Lung microvascular endothelial cell (primary cell): ENCODE measurements at places on chromosomes 2 and 18. TPM values are rescaled to one million over a fixed set of nuclear protein-coding genes. Genes with fewer than 3 reads are reported as not detected.

DNA sequence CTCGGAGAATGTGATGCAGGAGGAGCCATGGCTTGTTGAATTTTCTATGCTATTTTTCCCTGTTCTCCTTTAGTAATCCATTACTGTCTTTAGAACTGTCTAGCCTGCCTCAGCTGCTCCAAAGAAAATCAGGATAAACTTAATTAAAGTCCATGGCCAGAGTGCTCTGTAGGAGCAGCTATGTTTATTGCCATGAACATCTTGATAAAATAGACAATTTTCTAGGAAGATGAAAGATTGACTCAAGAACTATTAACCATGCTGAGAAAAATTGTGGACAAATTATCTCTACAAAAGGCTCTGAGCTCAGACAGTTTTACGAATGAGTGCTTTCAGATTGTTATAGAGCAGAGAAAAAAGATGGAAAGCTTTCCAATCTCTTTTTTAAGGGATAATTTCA is 193.0 kb downstream of the TTC32 start:
- no peak for DNase-seq

DNA sequence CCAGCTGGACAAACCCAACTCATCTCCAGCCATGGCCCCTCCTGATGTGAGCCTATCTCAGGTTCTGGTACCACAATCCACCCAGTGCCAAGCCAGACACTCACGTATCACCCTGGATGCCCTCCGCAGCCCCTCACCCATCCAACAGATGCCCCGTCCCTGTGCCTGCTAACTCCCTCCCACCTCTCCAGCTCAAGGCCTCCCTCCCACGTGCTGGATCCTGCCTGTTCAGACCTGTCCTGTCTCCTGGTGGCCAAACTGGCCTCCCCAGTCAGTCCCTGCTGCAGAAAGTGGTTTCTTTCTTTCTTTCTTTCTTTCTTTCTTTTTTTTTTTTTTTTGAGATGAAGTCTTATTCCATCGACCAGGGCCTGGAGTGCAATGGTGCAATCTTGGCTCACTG is 86.2 kb downstream of the RRM2 start:
- no peak for DNase-seq

DNA sequence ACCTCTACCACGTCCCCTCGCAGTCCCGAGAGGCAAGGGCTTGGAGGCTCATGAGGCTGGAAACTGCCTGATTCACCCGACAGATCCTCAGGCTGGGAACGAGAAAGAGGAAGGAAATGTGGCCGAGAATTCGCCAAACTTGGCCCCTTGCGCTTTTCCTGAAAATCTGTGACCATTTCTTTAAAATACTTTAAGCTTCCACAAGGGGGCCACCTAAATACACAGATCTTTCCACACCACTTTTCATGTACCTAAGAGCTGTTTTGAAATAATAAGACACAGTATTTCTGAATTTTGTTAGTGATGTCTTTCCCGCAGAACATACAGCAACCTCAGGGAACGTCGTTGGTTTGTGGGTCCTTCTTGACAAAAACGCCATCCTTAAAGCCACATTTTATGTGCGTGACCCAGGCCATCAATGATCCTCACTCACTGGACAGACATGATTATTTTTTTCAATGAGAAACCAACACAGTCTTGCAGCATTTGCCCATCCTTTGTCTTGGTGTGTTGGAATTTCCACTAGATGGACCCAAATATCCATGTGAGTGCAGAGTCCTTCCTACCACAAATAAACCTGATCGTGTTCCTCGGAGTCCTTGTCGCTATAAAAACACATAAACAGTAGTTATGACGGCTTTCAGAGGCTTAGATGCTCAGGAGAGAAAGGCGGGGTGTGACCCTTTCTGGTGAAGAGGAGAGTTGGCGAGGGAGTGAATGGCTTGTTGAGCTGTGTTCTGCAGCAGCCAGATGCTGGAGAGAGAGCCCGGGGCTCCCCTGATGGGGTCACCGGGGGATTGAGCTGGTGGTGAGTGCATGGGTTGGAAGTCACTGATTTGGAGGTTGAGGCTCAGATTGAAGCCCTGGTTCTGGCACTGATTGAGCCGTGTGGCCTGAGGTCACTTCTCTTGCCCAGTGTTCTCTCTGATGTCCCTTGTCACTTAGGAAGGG is 25.0 kb downstream of the DCDC2C start:
- peak; percentile 60 for DNase-seq

DNA sequence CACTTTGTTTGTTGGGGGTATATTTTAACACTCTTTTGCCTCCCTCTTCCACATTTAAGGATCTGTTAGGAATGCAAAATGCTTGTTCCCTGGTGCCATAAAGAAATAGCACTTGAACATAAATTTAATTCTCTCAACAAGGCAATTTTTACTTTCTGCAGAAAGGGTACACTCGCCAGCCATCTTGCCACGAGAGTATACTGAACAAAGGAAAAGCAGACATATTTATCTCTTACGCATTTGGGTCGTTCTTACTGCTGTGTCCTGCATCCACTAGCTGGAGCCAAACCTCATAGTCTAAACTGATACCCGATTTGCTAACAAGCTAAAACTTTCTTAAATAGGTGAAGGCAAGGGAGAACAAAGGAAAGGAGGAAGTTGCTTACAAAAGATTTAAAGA is 129.5 kb downstream of the B3GNT2 start:
- DNase-seq = no peak

GRCh38 chr2:36800381-36800780 is 103.9 kb downstream of the VIT start:
- no peak for DNase-seq

- DNase-seq = no peak
Observed at GRCh38 chr2:16035747-16036745, 95.7 kb downstream of the MYCN start.

DNA sequence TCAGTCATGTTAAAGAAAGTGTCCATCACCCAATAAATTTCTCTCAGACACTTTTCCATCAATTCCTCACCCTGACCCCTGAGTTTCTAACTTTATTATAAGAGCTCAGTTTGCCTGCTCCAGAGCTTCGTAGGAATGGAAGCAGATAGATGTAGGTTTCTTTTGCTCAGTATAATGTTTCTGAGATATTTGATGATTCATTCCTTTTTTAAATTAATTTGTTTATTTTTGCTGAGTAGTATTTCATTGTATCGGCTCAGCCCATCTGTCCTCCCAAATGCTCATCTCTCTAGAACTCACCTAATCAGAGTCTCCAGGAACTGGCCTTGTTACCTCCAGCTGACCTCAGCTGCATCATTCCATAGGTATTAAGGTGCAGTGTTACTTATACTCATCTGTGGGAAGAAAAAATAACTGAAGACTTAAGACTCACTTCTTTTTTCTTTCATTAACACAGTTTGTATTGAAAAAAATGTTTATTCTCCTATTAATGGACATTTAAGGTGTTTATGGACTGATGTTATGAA is 11.9 kb upstream of the BCL2L11 start:
- no peak for DNase-seq

DNA sequence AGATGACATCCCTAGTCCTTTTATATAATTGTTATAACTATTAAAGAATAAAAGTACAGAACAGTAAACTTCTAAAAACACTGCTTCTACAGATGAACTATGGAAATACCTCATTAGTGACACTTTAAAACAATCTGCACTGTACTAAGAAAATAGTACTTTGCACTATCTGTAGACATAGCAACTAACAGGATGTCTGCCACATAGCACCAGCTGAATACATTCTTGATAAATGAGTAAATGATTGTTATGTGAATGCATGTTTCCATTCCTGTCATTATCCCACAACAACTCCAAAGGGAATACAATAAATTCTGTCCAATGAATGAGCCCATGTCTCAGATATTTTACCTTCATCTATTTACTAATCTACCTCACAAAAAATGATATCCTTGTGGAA is 115.3 kb upstream of the SLC35G4 start:
- DNase-seq = peak; percentile 54

- no peak for DNase-seq
Observed at GRCh38 chr2:184906709-184907108, 308.4 kb downstream of the ZNF804A start.

- no peak for DNase-seq
Observed at GRCh38 chr18:55998071-55998522, 410.1 kb upstream of the TCF4 start.

DNA sequence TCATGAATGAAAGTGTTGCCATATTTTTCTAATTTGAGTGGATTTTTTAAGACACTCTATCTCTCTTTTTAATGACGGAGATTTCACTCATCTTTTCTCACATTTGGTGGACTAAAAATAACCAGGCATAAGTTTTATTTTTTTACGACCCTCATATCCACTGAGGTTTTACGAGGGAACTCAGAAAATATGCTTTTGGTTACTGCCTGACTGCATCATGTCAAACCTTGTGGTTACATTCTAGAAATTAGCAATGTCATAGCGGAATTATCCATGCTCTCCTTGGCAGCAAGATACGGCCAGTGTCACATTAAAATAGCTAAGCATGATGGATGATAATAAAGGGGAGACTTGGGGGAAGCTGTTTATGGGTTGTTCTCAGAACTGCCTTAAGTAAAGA is 428.6 kb upstream of the FSHR start:
- DNase-seq = no peak

DNA sequence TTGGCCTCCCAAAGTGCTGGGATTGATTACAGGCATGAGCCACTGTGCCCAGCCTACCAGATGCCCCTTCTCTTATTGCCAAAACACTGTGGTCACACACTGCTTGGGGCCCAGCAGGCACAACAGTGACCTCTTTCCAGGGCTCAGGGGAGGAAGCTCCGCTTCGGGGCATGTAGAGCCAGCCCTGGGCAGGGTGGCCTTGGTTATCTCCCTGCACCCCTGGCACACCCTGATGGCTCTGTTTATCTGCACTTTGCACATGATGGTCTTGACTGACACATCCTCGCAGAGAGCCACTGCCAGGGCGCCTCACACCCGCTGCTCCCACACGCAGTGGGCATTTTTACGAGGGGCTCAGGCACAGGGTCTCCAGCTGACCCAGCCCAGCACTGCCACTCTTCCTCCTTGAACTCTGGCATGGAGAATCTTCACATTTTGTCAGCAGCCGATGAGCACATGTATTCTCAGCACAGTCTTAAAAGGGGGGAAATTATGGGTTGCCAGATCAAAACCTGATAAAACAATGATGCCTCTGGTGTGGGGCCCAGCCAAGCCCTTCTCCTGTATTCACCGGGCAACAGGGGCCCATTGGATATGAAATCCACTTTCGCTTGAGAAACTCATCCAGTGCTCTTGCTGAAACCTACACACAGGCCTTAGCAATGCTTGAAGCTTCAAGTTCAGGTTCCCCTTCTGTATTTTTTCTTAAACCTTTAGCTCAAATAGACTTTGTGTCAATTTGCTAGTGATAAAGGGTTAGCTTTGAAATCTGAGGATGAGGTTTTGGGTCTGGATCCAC is 5.9 kb downstream of the GYPC start:
- DNase-seq = no peak

DNA sequence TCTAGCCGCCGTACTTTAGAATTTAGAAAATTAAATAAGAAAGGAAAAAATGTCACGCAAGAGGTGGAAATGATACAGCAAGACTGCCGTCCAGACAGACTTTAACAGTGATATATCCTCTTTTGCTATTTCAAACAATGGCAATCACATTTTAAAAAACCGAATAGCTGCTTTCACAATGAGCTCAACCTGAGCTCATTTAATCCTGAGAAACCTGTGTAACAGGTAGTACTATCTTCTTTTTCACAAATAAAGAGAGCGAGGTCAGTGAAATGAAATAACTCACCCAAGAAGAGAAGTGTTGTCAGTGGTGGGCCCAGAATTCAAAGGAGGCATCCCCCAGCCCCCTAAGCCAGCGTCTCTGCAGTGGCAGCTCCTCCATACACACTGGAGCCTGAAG is 60.7 kb upstream of the DAPL1 start:
- no peak for DNase-seq

GRCh38 chr2:15177103-15177502 is 384.0 kb downstream of the NBAS start:
- DNase-seq = no peak

DNA sequence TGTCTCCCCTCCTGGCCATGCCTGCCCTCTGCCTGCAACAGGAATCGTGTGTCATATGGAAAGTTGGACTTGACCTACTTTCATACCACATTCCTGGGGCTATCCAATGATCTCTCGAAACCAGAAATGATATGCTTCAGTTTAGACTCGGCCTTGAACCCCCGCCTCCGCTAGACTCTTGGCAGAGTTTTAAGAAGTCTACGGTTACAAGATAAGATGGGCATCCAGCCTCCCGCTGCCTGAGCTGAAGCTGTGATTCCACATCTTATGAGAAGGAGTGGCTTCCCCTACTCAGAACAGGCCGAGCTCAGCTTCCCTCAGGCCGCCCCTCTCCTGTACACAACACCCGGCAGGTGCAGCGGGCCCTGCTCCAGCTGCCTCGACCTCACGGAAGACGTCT is 73.9 kb downstream of the MTCL1 start:
- DNase-seq = no peak

- no peak for DNase-seq
Observed at GRCh38 chr2:128921751-128922150, 603.1 kb upstream of the HS6ST1 start.

GRCh38 chr18:8238507-8238906 is 370.7 kb upstream of the RAB12 start:
- DNase-seq = no peak

- DNase-seq = no peak
Observed at GRCh38 chr2:55268288-55268906, 634 bp downstream of the MTIF2 start.

DNA sequence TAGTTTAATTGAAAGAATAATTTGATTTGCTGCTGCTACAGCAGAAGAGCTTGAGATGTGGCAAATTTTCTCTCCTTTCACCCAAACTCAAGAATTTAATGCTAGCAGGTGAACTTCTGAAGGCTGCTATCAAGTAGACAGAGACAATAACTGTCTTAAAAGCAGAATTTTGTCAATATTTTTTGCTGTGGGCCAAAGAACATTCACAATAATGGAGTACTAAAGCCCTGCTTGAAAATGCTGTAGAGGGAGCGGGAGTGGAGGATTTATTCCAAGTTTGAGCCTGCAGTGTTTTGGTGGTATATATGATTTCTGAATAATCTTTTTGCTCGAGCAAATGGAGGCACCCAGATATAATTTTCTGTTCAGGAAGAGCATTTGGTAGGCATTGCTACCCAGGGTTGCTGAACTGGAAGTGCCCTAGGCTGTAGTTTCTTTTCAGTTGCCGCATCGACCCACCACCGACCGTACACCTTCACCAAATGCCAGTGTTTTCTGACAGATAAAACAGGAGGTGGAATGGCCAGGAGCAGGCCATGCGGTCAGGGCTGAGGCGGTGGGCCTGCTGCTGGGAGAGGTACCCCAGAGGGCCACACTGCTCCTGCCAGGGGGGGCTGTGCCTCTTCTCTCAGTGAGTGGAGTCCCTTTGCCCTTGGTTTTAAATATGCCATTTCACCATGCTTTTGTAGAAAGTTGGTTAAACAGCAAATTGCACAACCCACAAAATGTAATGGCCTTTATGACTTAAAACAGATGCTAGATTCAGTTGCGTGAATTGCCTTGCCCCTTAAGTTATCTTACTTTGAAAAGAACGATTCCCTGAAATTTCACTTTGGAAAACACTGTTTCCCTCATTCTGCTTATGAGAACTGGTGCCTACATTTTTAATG is 36.4 kb downstream of the TSHZ1 start:
- peak; percentile 37 for DNase-seq

Gene GLI2
- under 0.01 TPM in 1 of 2 replicates, not detected in the other for total RNA-seq

Gene RAD51AP2
- not detected in 2 replicates for total RNA-seq

Gene BOLA3
- total RNA-seq = 15.1 and 16.1 TPM in 2 replicates

Gene KCNF1
- 3.5 and 4.0 TPM in 2 replicates for total RNA-seq

Gene AQP12A
- not detected in 2 replicates for total RNA-seq

Gene CRACDL
- total RNA-seq = 0.60 and 2.2 TPM in 2 replicates

Gene POTEI
- total RNA-seq = 0.22 and 0.79 TPM in 2 replicates

Gene SYT4
- not detected in 2 replicates for total RNA-seq

Gene TRIM43
- not detected in 2 replicates for total RNA-seq

Gene OTOF
- 8.1 and 11.3 TPM in 2 replicates for total RNA-seq

Gene ACADL
- total RNA-seq = not detected in 2 replicates

Gene WNT10A
- total RNA-seq = not detected in 2 replicates
